ENCODE measurements at places on chromosomes 12 and 14. TPM values are rescaled to one million over a fixed set of nuclear protein-coding genes. Genes with fewer than 3 reads are reported as not detected.

The TMEM229B gene
- total RNA-seq: 0.49 TPM

The ATP5F1B gene
- total RNA-seq: 372 TPM

The ZFYVE26 gene
- 34.6 TPM for total RNA-seq

The USP44 gene
- 0.74 TPM for total RNA-seq

The OR10AD1 gene
- total RNA-seq: not detected

The BRMS1L gene
- 3.2 TPM for total RNA-seq

The TMEM132C gene
- total RNA-seq: 2.7 TPM

The PPP1R3E gene
- 8.7 TPM for total RNA-seq

The TNS2 gene
- total RNA-seq: 59.3 TPM

The CLEC14A gene
- 25.8 TPM for total RNA-seq

The AKAP5 gene
- 0.17 TPM for total RNA-seq

The KLHL33 gene
- total RNA-seq: 0.12 TPM

The NANOG gene
- 0.15 TPM for total RNA-seq

The SLC8B1 gene
- total RNA-seq: 41.2 TPM

The SRP54 gene
- total RNA-seq: 36.9 TPM

The GPR137C gene
- 0.23 TPM for total RNA-seq
